ENCODE measurements at places on chromosomes 12 and 14.

- no peak for DNase-seq
These were observed 68.0 kb upstream of the POC1B start for GRCh38 chr12:89593873-89594272.

- no peak for DNase-seq
These were observed 24.8 kb upstream of the AKAP5 start for GRCh38 chr14:64440494-64440893.

DNA sequence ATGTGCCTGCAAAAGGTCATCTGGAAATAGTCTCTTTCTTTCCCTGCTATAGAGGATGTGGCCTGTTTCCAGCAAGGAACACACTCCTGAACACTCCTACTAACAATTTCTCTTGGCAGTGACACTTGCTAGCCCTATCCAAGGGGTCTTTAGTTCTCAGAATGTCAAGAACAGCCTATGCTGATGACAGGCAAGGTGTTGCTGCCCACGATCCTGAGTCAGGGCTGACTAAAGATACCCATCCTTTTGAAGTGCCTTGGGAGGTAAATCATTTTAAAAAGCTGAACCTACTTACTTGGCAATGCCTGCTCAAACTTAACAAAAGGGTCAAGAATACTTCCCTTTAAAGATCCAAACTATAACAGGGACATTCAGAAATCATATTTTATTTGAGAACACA is 1146.4 kb downstream of the VRK1 start:
- DNase-seq, result no peak

- DNase-seq, result no peak
These were observed 103.9 kb downstream of the SUDS3 start for GRCh38 chr12:118480235-118480634.
